Hippocampal formation (tissue), 2 donors: ENCODE measurements at places on chromosomes 7 and 10.

DNA sequence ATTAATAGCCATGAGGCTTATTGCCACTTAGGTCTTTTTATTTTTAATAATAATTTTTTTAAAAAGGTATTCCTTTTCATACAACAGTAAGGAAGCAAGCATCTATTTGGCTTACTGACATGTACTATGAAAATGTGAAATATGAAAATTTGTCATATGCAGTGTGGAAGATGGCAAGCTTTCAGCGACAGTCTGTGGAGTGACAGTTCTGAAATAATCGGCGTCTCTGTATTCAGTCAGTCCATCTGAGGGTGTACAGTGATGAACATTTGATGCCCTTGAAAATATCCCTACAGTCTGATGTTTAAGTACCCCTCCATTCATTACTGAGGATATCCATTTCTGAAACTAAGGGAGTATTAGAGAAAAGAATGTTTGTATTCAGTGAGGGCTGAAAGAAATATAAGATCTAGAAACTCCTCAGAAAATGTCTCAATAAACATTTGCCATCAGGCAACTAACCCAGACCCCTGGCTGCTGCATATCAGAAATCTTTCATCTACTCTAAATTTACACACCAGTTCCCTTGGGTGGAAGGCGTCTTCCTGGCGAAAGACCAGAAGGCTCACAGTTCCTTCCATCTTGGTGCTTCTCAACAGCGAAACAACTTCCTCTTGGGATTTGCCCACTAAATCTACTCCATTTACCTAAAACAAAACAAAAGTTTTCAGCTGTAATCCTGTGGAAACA is 440.6 kb downstream of the PARD3 start:
- DNase-seq, result no peak

DNA sequence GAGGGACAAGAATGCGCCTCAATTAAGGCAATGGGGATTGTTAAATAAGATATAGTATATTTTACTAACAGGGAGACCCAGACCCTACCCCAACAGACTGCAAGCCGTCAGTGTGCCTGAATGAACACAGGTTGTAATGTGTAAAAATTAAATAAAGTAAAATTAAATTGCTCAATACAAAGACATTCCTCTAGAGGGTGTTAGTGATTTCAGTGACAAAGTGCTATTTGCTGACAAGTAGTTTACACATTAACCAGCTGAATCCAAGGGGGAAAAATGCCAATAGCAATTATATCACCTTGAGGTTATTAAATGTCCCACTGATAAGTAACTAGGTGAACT is 110.5 kb downstream of the EBF3 start:
- no peak for DNase-seq

DNA sequence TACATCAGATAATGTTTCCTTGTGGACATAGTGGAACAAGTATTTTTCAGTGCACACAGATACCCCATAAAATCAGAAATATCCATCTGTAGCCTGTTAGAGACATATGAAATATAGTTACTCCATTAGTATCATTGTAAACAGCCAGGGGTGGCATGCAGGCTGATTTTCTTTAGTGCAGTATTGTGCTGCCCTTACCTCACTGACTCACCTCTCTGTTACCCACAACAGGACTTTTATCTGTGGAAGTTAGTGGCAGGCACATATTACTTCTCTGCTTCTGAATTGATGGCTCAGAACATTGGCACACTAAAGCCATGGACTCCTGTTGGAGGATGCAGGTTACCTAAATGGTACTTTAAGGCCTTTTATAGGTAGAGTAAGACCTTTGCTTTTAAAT is 70.0 kb downstream of the SLC25A40 start:
- no peak for DNase-seq

- DNase-seq, result no peak
These were observed 111.6 kb upstream of the SEMA3C start for GRCh38 chr7:81030472-81030871.

DNA sequence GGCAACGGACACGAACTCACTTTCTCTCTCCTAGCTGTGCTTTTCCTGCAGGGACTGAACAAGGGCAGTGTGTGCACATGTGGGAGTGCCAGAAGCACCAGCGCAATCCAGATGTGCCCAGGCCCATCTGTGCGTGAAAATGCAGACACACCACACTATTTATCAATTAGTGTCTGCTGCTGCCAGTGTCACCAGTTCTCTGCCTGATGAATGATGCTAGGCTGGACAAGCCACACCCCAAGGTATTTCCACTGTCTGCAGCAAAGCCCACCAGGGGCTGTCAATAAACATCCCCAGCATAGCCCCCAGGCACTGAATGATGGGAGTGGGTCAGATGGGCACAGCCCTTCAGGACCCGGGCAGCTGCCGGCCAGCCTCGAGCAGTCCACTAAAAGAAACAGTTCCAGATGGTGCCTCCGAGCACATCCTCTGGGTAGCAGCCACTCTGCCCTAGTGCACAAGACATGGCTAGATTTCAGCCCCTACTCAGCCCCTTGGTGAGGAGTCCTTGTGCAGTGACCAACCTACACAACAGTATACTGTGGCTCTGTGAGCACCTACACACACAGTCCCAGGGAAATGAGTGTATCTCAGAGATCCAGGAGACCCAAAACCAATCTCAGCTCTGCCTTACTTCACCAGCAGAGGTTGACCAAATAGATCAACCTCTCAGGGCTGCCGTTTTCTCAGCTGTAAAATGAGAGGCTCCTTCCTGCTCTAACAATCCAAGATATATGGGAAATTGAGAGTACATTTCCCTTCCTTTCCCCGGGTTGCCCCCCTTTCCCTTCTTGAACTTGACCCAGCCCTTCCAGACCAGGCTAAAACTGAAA is 314.7 kb downstream of the PLXNA4 start:
- no peak for DNase-seq

GRCh38 chr7:114942446-114943175 is 20.7 kb downstream of the MDFIC start:
- no peak for DNase-seq

GRCh38 chr7:28748933-28749584 is 209.1 kb downstream of the TRIL start:
- no peak for DNase-seq

DNA sequence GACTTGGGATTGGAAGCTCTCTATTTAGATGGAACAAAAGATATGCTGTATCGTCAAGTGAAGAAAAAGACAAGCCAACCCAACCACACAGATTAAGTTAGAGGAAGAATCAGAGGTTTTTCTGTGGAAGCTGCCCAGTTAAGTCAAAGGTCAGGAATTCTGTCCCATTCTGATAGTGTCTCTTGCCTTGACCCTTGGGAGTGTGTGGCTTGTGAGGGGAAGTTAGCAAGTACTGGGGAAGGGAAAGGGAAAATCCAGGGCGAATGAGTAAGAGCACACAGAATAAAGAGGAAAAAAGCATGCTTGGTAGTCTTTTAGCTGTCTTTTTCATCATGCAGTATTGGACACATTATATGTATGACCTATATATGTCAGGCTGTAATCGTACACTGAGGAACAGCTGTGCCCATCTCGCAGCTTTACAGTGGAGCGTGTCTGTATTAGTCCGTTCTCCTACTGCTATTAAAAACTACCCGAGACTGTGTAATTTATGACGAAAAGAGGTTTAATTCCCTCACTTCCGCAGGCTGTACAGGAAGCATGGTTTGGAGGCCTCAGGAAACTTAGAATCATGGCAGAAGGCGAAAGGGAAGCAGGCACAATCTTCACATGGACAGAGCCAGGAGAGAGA is 197.2 kb downstream of the GALNT17 start:
- DNase-seq, result no peak
